ENCODE measurements at places on chromosomes 7 and 10.

DNA sequence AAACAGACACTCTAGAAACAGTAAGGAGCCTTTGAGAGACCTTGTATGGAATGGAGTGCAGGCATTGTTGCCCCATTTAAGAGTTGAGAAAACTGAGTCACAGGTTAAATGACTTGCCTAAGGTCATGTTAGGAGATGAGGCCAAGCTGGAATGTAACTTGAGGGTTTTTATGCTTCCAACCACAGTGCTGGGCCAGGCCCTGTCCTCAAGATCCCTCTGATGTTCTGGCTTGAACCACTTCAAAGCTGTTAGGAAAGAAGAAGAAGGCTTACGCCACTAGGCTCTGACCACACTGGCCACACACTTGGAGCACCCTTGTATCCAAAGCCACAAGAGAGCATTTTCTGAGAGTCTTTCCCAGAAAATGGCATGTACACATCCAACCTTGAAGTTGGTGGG is 42.7 kb downstream of the PLAU start:
- DNase-seq = no peak

GRCh38 chr7:22147868-22148267 is 202.2 kb upstream of the CDCA7L start:
- DNase-seq = no peak

- DNase-seq = no peak
Measured at GRCh38 chr10:59587083-59587755, 122.4 kb downstream of the SLC16A9 start.

- no peak for DNase-seq
Measured at GRCh38 chr7:72266771-72267170, 145.4 kb downstream of the CALN1 start.

DNA sequence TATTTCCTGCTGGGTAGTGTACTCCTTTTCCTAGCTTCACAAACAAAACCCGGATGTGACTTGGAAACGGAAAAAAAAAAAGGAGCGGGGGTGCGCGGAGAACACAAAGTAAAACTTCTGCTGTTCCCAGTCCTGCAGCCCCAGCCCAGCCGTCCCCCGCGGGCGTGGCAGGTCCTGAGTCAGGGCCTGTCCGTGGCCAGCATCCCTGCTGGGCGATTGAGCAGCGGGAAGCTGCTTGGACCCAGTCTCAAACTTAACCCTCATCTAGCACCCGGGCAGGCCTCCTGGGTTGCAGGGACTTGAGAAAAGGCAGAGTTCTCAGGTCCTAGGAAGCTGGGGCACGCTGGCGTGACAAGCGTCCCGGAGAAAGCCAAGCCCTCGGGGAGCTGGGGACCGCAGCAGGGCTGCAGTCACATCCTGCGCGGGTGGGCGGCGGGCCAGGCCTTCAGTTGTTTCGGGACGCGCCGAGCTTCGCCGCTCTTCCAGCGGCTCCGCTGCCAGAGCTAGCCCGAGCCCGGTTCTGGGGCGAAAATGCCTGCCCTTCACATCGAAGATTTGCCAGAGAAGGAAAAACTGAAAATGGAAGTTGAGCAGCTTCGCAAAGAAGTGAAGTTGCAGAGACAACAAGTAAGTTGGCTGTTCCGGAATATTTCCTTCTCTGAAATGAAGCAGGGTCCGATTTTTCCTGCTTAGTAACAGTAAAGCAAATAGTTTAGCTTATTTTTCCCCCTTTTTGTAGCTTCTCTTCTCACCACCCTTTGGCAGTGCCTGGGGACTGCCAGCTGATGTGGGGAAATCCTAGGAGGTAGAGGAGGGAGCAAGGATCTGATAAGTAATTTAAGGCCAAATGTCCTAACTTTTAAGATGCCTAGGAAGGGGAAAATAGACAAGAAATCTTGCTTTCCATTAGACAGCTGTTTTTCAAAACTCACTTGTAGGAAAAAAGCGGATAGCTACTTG is at the start of gene GNG11:
Gene GNG11 (plus strand): TSS at position 129 of the 960 bp plus-strand sequence. CDS start 403 bp downstream, at position 532.
- peak; percentile 95 for DNase-seq

DNA sequence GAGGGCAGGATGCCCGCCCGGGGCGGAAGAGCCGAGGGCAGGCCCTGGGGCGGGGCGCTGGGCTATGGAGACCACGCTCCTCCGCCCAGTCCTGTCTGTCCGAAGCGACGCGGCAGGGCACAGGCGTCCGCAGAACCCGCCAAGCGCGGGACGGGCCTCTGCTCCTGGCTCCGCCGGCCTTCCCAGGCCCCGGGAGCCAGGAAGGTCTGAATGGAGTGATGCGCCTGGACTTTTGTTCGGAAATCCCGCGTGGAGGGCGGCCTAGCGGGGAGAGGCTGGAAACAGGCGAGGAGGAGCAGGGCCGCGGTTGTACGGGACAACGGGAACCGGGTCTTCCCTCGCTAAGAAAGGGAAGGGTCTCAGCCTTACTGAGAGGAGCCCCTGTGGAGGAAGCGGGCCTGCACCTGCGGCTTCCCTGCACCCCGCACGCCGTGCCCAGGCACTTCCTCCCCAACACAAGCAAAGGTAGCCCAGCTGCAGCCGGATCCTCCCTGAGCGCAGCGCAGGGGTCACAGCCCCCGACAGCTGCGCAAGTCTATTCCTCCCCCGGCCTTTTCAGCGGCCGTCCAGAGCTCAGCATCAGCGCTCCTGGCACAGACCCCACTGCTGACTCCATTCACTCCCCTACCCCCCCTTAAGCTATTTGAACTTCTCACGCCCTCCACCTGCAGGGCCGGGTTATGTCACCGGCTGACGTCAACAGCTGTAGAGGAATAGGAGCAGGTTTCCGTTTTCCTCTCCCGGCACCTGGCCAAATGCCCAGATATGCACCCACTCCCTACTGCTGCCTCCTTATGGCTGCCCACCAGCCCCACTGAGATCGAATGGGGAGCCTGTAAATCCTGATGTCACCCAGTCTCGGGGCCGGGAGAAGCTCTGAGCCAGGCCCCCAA is 143.2 kb upstream of the RET start:
- no peak for DNase-seq

DNA sequence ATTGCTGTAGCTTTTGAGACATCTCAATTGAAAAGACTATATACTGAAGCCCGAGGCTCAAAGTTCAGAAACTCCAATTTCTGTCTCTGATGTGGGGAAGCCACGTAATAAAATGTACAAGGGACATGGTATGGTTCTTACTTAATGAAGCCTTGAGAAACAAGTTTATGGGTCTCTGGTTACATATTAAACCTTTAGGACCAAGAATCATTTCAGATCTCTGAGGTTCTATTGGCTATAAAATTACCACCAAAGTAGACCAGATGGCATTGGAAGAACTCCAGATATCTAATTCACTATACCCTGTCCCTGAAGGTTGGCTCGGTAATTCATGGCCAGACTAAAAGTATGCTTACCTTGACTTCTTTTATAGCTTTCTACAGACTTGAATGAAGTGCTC is 23.7 kb downstream of the STAMBPL1 start:
- no peak for DNase-seq

GRCh38 chr10:123213192-123213591 is 59.0 kb downstream of the BUB3 start:
- no peak for DNase-seq

DNA sequence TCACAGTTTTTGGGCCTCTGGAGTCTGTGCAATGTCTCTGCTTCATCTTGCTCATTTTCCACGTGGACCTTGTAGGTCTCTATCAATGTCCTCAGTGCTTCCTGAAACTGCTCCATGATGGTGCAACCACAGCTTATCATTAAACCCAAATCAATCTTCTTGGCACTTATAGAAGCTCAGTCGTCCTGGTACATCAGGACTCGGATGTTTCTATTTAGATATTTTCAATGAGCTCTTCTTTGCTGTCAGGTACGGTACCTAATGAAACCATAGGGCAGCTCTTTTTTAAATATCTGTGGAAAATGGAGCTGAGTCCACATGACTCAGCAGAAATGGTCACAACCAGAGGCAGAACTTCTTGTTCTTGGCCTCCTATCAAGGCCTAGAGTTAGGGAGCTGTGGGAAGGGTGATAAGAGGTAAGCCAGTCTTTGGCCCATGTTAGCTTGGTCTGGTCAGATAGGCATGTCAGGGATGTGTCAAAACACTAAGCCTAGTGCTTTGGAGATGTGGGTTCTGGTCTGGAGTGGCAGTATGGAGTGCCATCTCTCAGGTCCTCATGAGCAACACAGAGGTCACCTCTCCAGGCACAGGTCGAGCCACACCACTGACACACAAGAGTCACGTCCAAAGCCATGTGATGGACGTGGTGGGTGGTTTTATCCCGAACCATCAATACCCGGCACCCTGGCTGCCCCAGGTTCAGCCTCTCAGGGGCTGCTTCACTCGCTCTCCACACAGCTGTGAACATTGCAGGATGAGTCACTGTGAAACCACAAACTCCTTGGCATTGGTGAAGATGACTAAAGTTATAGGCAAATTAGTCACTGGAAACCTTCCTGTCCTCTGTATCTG is 87.0 kb downstream of the TBXAS1 start:
- no peak for DNase-seq

- no peak for DNase-seq
Measured at GRCh38 chr7:46076527-46076926, 155.5 kb upstream of the IGFBP3 start.

DNA sequence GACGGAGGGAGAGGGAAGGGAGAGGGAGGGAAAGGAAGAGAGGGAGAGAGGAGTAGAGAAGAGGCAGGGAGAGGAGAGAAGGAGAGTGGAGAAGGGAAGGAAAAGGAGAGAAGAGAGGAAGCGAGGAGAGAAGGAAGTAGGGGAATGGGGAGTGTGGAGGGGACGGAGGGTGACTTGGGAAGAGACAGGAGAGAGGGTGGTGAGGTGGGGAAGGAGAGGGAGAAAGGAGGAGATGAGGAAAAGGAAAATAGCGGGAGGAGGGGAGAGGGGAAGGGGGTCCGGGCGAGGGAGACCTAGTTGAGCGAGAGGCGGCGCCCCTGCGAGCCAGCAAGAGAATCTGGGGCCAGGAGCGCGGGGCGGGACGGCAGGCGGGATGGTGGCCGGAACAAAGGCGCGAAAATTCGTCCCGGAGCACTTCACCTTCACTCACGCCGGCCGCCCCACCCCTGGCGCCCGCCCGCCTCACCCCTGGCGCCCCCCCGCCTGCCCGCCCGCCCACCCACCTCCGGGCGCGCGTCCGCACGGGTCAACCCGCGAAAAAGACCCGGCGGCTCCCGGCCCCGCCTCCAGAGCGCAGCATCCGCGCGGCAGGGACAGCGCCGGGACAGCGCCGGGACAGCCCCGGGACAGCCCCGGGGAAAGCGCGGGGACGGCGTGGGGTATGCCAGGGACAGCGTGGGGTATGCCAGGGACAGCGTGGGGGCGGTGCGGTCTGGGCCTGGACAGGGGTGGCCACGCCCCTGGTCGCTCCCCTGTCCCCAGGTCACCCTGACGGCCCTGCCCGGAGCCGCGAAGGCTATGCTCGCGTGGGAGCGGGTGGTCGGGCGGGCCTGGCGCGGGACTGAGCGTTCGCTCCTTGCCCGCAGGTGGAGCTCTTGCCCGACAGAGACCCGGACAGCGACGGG is 4.2 kb downstream of the VSTM2A start:
- DNase-seq = peak; percentile 34

DNA sequence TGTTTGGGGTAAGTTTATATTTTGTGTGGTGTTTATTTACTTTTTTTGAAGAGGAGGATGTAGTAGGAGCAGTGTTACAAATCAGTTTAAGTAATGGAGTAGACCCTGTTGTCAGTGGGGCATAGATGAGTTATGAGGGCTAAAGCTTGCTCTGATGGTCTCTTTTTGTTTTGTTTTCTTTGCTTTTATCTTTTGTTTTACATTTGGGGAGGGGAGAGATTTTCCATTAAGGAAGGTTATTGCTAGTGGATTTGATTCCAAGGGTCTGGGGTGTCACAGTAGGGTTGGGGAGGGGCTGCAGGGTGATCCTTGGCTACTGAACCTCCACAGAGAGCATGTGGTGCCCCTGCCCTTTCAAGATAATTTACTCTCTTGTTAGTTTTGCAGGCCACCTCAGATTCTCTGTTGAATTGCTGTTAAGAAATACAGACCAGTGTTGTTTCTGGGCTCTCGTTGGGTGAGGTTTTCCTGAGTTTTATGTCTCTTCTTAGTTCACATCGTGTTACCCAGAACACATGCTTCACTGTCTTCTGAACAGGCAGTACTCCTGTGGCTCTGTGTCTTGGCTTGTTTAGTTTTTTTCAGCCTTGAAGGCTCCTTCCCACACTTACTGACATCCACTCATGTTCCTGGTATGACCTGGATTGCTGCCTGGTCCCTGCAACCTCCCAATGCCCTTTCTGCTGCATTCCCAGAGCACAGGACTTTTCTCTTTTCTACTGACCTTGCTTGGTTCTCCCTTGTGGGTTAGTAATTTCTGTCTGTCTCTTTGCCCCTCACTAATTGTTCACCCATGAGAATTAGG is 4.2 kb downstream of the KIFBP start:
- peak; percentile 61 for DNase-seq

DNA sequence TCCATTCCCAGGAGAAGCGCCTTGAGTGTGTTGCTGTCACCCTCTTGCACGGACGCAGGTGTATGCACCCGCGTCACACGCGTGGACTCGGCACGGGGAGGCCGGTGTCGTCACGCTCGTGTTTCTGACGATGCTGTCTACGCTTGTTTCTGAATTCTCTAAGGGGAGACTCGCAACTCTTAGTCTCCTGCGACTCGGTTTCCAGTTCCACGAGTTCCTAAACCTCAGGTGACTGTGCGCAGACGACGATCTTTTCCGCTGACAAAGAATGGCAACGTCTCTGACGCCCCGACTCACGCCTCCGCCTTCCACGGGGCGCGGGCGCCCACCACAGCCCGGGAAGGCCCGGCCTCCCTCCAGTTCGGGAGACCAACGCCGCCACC is 579 bp downstream of the IDI1 start:
- DNase-seq = peak; percentile 73

DNA sequence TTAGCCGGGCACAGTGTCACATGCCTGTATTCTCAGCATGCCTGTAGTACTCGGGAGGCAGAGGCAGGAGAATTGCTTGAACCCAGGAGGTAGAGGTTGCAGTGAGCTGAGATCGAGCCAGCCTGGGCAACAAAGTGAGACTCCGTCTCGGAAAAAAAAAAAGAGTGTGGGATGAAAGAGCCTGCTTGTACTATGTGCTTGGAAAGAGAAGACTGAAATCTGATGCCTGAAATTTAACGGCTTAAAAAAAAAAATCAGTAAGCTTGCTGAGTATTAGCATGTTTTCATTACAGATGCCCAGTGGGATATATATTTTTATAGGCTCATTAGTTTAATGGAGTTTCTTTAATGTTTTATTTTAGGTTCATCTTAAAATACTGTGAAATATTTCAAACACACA is 4.2 kb downstream of the NT5C2 start:
- no peak for DNase-seq

- DNase-seq = no peak
Measured at GRCh38 chr7:40498924-40499510, 364.2 kb downstream of the SUGCT start.

DNA sequence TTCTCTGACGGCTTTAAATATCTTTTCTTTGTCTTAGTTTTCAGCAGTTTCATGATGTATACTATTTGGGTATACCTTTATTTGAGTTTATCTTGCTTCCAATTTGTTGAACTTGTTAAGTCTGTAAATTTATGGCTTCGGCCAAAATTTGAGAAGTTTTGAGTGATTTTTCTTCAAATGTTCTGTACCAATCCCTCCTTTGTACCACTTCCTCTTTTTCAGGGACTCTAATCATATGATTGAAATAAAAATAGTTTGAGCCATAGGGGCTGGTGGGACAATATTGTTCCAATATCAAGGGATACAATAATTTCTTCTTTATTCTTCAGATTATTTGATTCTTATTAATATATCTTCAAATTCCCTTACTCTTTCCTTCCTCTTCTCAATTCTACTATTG is 43.1 kb upstream of the CTTNBP2 start:
- DNase-seq = no peak
